ENCODE measurements at places on chromosomes 1 and 21.

DNA sequence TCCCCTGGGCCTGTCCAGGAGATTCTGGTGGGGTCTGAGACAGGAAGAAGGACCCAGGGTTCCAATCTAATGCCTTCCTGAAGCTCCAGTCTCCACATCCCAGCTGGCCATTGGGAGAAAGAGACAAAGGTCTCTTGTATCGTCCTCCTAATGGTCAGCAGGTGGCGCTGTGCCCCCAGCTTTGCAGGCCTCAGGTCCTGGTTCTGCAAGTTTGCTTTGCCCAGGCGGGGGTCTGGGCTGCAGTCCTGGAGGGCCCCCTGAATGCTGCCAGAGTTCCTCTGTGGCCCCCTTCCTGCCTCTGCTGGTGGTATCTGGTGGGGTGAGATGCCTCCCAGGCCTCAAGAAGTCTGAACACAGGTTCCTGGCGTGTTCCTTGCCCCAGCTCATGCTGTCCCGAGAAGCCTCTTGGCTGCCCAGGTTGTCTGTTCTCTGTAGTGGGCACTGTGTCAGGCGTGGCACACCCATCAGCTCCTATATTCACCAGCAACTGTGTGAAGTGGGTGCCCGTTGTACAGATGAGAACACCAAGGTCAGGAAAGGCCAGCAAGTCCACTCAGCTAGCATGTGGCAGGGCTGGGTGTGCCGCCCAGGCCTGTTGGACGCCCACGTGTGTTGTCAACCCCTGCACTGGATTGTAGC lies 33.8 kb upstream of the CSF3R start:
- DNase-seq = peak; percentile 48

DNA sequence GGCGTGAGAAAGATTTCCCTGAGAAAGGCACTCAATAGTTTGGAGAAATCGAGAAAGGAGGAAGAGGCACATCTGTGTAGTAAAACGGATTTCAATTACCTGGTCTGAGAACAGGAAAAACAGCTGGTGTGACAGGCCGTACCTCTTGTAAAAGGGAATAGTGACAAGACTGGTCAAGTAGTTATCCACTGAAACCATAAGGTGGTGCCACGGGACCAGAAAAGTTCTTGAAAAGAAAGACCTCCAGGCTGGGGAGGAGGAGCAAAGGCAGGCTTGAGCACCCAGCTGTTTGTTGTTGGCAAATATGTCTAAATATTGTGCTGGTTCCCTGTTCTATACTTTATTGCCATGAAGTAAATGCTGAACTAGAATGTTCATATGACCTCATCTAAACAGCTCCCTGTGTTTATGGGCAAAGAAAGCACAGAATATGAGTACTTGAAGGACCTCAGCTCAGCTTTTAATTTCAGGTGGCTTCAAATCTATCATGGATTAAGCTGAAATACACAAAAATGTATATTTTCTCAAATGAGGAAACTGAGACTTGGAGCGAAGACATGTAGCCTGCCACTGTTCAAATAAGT lies 4.0 kb downstream of the HAO2 start:
- DNase-seq = peak; percentile 66

- no peak for DNase-seq
Measured at GRCh38 chr21:14827468-14827867, 237.3 kb downstream of the NRIP1 start.

DNA sequence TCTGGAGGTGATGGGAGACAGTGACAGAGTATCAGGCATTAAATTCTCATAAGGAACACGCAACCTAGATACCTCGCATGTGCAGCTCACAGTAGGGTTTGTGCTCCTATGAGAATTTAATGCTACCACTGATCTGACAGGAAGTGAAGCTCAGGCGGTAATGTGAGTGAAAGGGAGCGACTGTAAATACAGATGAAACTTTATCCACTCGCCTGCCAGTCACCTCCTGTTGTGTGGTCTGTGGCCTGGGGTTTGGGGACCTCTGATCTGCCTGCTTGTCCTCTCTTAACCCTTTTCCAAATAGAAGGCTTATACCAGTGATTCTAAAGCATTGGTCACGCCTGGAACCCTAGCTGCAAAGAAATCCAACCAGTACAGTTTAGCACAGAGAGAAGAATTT lies 15.3 kb downstream of the GABPA start:
- no peak for DNase-seq

- no peak for DNase-seq
Measured at GRCh38 chr1:25590096-25590824, 26.3 kb upstream of the MAN1C1 start.

GRCh38 chr1:59900640-59901039 lies 25.9 kb downstream of the CYP2J2 start:
- DNase-seq = no peak

- DNase-seq = no peak
Measured at GRCh38 chr1:192962901-192963300, 96.3 kb downstream of the UCHL5 start.

DNA sequence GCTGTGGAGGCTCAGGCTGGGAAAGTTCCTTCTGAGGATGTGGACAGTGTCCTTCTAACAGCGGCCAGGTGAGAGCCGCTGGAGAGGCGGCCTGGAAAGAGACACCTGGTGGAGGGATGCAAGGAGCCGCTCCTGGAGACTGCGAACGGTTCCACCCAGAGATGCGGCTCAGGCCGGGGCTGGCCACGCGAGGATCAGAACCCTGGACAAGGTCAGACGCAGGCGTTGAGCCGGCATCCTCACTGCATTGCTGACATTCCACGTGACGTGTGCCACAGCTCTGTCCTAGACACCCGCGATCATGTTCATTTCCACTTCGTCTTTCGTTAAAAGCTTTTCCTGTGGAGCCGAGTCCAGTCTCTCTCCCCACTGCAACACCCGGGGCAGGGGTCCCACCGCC lies 28.8 kb downstream of the CFAP74 start:
- no peak for DNase-seq

DNA sequence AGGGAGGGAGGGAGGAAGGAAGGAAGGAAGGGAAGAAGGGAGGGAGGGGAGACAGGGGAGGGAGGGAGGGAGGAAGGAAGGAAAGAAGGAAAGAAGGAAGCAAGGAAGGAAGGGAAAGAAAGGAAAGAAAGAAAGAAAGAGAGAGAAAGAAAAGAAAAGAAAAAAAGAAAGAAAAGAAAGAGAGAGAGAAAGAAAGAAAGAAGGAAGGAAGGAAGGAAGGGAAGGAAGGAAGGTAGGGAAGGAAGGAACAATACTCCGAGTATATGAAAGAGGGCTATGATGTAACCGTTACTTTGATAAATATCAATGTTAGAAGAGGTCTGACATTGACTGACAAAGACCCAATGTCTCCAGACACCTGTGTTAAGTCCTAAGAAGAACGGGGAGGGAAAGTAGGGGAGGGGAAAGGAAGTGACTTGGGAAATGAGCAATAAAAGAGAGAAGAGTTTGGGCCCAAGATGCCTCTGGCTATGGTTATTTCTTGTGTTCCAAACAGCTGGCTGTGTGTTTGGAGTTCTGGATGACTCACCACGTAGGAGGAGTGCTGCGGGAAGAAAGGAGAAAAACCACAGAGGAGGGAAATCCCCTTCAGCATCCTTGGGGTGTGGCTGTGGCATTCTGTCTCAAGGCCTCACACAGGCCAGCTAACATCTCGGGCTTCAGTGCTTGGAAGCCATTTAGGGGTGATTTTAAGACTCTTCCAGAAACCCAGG lies 37.0 kb upstream of the RXRG start:
- peak; percentile 39 for DNase-seq

DNA sequence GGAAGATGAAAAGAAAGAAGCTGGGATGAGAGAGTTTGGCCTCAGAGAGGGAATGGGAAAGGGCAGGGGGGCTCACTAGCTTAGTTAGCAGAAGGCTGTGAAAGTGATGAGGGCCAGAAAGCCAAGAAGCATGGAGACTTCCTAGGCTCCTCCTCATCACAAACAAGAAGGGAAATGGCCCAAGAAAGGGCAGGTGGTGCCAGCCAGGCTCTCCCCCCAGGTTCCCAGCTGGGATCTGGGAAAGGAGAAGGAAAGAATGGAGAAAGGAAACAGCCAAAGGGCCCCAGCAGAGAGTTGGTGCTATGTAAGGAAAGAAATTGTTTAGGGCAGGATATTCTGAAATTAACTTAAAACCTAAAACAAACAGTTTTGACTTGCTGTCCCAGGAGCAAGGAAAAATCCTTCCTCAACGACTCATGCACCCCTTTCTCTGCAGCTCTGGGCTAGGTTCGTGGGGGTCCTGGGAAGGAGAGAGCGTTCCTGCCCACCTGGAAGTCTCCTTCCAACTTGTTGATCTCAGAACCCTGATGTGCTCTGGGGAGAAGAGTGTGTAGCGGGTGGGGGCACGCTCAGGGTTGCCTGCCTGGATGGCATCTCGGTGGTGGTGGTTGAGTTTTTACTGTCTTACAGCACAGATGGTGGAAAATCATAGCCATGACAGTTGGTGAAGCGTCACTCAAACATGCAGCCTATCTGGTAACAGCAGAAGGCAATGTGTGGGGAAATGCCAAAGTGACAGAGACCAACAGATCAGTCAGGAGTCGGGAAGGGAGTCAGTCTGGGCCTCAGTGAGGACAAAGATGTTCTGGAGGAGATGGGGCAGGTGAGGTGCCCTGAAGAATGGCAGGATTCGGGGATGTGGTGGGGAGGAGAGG lies 147.3 kb downstream of the CLIC6 start:
- DNase-seq = no peak

DNA sequence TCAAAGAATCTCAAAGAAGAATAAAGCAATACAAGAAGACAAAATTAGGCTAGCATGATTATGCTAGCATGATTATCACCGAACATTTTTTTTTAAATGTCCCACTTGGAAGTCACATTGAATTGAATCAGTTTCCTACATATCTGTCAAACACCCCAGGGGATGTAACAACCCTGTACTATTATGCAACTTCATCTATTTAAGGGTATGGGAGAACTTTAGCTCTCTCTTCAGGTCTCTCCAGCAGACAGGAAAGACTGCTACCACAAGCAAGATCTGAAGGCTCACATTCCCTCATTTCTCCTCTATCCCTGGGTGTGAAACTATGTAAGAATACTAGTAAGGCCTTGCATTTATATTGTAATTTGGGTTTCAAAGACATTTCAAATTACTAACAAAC lies 52.8 kb downstream of the EDEM3 start:
- DNase-seq = no peak

- no peak for DNase-seq
Measured at GRCh38 chr1:30805304-30806003, 47.9 kb upstream of the LAPTM5 start.

DNA sequence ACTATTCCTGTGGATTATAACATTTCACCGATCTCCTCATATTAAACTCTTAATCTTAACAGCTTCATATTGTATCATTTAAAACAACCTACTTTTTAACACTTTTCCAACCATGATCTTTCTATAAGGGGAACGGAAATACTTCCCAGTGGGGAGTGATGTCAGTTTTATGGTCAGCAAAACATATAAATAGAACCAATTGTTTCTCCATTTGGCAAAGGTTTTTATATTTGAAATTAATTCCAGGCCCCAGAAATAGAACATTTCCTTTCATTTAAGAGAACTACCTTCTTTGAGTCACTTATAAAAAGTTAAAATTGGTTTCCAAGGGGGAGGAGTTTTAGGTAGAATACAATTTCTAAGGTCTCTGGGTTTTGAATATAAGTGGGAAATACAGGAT lies 189.6 kb downstream of the TGFBR3 start:
- no peak for DNase-seq

GRCh38 chr1:214853340-214853739 lies 229.2 kb upstream of the KCNK2 start:
- DNase-seq = no peak

- DNase-seq = no peak
Measured at GRCh38 chr1:113760102-113761080, 1.1 kb upstream of the PHTF1 start.

DNA sequence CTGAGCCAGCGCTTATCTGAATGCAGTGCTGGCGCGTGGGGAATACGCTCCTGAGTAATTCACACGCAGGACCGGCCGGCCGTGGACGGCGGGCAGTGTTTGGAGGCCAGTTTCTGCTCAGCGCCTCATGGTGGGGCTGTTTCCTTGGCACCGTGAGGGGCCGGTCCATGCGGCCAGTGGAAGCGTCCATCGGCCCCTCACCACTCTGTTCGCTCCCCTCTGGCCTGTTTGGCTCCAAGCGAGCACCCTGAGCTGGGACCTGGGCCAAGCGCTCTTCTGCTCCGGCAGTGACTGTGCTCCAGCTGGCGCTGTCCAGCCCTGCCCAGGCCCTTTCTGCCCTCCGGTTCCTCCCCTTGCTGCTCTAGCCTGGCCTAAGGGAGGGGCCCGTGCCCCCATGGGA lies 16.3 kb upstream of the PLCH2 start:
- DNase-seq = no peak

- DNase-seq = no peak
Measured at GRCh38 chr21:14482165-14482564, 64.0 kb downstream of the SAMSN1 start.

GRCh38 chr21:44461464-44462001 lies 6.2 kb downstream of the LRRC3 start:
- no peak for DNase-seq

DNA sequence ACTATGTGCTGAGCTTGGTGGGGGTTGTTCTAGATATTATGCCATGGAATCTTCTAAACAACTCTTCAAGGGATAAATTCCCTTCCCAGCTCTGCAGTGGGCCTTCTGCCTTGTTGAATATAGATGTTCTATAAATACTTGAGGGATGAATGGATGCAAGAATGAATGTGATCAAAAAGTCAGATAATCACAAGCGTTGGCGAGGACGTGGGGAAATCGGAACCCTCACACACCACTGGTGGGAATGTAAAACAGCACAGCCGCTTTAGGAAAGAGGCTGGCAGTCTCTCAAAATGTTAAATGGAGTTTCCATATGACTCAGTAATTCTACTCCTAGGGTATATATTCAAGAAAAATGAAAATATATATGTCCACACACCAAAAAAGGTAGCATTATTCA lies 19.0 kb downstream of the SDC3 start:
- DNase-seq = no peak

DNA sequence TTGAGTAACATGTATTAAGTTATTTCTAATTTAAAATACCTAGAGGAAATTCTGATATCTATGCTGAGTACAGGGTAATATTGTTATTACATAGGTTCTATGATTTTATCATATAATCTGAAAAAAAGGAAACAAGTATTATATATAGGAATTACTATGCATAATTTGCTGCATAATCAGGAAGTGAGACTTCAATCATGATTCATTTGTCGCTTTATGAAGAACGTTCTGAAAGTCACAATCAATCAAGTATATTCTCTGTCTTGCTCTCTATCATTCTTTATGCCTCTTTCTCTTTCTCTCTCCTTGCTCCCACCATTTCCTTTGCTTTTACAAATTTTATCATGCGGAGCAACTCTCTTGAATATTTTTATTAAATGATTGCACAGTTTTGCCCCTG lies 1130.3 kb downstream of the PLA2G4A start:
- DNase-seq = no peak

- no peak for DNase-seq
Measured at GRCh38 chr1:19612530-19612929, 31.6 kb upstream of the NBL1 start.

DNA sequence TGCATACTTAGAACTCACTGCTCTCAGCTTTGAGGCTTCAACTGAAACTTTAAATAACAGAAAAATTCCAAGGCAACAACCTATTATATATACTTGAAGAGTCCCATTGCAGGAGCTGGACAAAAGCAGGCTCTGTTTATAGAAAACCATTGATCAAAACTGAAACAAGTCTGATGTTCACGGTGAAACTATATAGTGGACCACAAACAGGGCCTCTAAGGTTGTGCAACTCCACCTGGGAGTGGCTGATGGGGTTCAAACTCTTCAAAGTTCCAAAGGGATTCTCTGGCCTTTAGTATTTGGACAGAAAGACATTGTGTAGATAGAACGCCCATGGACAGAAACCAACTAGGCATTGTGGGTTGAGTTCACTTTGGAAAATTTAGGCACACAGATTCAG lies 140.3 kb downstream of the ZC3H11B start:
- peak; percentile 46 for DNase-seq

- DNase-seq = peak; percentile 15
Measured at GRCh38 chr1:171742577-171742922, 685 bp upstream of the VAMP4 start.
